Iris pigment epithelial cell (primary cell): ENCODE measurements at places on chromosomes 6 and 20.

DNA sequence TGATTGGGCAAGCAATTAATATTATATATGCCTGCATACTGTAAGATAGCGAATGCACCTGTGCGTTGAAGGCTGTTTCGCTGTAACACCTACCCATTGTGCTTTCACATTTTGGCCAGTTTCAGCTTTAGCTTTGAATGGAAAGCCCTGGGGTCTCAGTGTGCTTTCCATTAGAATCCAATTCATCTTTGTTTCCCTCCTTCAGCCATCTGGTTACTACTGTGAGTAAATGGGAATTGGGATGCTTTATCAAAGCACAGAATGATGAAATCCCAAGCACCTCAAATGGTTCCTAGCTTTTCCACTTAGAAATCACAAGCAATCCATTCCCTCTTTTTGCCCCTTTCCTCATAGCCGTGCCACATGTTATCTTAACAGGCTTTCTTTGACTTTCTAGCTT is 127.1 kb downstream of the HDGFL1 start:
- no peak for DNase-seq

GRCh38 chr6:73050706-73051105 is 174.6 kb downstream of the KHDC1L start:
- peak; percentile 14 for DNase-seq

- DNase-seq = no peak
These were observed 145.3 kb downstream of the FAM83B start for GRCh38 chr6:54991761-54992330.

- DNase-seq = no peak
These were observed 15.6 kb downstream of the MANBAL start for GRCh38 chr20:37305079-37305478.

DNA sequence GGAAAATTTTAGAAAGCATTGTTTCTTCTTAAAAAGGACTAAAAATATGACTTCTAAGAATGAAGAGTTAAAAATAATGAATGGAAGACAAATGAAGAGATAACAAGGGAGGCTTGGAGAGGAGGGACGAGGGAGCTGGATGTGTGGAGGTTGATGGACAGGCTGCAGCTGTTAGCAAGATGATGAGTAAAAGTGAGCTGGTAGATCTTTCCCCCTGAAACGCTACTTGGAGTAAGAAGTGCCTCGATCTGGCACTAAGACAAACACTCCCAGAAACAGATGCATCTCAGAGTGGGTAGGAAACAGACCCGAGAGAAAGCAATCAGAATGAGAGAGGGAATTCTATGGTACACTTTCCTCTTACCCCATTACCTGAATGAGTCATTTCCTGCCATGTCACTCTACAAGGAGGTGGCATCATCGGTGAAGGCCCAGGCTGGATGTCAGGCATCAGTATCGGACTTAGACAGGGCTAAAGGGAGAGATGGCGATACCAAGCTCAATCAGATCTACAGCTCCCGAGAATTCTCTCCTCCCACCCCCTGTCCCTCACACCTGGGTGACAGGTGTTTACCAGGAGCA is 154.1 kb upstream of the BMP2 start:
- no peak for DNase-seq

DNA sequence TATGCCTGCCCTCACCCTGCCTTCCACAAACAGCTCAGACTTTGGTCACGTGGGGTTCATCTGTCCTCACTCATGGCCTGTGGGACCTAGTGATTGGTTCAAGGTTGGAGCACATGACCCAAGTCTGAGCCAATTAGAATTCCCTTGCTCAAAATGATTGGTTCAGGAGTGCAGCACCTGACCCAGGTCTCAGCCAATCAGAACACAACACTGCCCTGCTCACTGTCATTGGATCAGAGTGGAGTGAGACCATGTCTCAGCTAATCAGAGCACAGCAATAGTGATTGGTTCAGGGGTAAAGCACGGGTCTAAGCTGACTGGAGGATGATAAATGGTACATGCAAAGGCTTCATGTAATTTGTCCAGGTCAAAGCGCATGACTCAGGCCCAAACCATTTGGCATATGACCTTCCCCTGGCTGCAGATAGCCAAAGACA is 102.2 kb downstream of the PREX1 start:
- peak; percentile 61 for DNase-seq

GRCh38 chr20:53087037-53087777 is 115.0 kb downstream of the TSHZ2 start:
- DNase-seq = no peak

- no peak for DNase-seq
These were observed 21.6 kb downstream of the KCNB1 start for GRCh38 chr20:49460916-49461315.

DNA sequence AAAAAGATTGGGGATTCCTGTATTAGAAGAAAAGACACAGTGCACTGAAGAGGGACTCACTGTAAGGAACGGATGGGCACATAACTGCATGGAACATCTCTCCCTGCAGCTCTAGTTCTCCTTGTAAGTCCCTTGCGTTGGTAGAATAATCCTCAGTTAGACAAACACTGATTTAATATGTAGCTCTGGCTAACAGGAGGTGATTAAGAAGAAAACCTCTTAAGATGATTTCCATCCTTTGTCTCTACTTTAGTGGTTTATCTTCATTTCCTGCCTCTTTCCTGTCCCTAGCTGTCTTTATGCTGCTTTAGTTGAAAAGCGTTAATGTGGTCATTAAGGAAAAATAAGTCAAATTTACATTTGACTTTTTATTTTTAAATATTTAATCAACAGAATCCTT is 86.6 kb downstream of the SLC16A10 start:
- DNase-seq = peak; percentile 0

- peak; percentile 40 for DNase-seq
These were observed 2.3 kb downstream of the PLAGL2 start for GRCh38 chr20:32205110-32205842.
